Stomach (tissue), 19 donors: ENCODE measurements at places on chromosomes 6 and 20. TPM values are rescaled to one million over a fixed set of nuclear protein-coding genes. Genes with fewer than 3 reads are reported as not detected.
A peak's percentile ranks its signal among the peaks of the same experiment; 100 is the strongest.

The MEI4 gene
- not detected for polyA plus RNA-seq

The LGSN gene
- not detected for polyA plus RNA-seq

- H3K27ac ChIP-seq, result no peak overlapping the region
- H3K4me3 ChIP-seq, result no peak overlapping the region
- H3K36me3 ChIP-seq, result peaks cover 74% of the 10 kb centered on the region
- H3K4me1 ChIP-seq, result peaks cover 60% of the 10 kb centered on the region
- DNase-seq, result no peak
Measured at GRCh38 chr20:57402206-57403125, 11.3 kb downstream of the RBM38 start.

DNA sequence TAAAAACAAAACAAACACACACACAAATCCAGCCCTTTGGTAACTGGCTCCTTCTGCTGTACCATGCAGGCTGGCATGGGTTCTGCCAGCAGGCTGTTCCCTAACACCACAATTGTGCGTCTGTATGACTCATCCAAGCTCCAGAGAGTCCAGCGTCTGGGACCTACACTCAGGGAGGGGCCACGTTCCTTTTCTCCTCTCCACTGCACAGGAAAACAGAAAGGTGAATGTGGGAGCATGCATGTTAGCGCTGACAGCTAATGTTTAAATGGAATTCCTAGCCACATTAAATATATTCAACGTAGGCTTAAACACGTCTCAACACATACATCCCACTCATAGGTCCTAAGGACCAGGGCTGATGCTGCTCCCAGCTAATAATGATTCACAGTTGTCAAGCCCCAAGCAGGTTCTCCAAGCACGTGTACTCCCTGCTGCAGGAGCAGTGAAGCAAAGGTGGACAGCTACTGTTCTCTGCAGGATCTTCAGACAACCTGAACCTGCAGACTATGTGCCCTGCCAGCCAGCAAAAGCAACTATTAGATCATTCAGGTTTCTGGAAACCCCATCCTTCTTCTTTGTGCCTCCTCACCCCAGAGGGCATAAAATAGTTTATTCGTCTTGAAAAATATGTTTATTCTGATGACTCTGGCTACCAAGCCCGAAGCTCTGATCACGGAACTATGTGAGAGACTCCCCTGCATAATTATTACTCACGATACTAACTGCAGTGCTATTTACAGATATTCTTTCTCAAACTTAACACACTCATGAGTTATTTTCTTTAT, 20.9 kb downstream of the MAP1LC3A start:
- H3K4me1 ChIP-seq, result no peaks in the 10 kb centered on the region
- H3K27ac ChIP-seq, result no peak overlapping the region
- no peak overlapping the region for H3K4me3 ChIP-seq
- DNase-seq, result peak; percentile 73

DNA sequence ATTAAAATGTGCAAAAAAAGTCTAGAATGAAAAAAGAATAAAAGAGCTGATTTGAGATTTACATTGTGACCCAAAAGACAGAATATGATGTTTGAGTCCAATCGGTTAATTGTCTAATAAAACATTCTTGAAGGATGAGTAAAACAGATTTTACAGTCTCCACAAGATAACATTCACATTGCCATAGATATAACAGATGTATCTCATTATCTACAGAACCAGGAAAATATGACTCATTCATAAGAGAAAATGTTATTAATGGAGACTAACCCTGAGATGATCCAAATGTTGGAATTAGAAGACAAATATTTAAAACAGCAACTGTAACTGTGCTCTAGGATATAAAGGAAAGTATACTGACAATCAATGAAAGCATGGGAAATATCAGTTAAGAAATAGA, 141.7 kb downstream of the RFX6 start:
- no peak overlapping the region for H3K4me3 ChIP-seq
- no peak for DNase-seq
- no peaks in the 10 kb centered on the region for H3K4me1 ChIP-seq
- no peaks in the 10 kb centered on the region for H3K27me3 ChIP-seq
- H3K27ac ChIP-seq, result no peak overlapping the region
